NCI-H1048 (cell line): ENCODE measurements at places on chromosomes 16 and 17.

DNA sequence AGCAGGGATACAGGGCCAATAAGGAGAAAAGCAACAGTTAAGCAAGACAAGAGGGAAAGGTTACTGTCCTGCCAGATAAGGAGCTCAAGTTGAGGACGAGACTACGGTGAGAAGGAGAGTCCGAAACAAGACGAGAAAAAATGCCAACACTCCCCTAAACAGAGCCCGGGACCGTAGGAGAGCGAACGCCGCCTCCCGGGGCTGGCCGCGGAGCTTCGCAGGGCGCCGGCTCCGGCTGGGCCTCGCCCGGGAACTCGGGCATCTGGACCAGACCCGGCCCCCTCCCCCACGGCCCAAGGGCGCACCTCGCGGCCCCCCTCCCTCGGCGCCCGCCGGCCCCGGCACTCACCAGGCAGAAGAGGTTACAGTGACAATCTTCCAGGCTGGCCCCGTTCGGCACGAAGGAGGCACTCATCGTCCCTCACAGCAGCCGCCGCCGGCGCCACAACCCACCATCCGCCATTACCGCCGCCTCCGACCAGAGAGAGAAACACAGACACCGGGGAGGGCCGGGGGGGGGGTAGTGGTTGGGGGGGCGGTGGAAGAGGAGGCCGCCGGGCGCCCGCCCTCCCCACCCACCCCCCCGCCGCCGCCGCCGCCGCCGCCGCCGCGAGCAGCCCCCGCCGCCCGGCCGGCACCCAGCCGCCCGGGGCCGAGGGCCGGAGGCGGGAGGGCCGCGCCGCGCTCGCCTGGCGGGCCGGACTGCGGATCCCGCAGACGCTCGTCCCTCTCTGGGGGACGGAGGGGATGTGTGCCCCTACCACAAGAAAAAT, at the start of gene MED13:
TSS of gene MED13 (minus strand) at position 488 of the 773 bp plus-strand sequence. CDS start at position 415, 73 bp downstream.
- peak; percentile 6 for DNase-seq

DNA sequence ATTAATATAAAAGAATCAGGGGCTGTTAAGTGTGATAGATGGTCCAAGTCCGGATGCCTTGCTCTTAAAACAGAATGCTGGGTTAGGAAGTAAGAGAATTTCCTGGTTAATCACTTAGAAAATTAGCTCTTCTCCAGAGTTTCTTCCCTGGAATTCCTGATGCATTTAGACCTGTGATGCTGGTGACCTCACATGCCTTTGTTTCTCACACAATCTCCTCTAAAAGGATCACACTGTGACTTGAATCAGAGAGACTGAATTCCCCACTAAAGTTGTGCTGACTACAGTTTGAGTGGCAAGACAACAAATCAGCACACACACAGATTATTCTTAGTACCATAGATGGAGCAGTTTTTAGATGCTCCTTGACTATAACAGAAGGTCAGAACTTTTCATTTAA, 4.4 kb upstream of the RNF43 start:
- DNase-seq: no peak

DNA sequence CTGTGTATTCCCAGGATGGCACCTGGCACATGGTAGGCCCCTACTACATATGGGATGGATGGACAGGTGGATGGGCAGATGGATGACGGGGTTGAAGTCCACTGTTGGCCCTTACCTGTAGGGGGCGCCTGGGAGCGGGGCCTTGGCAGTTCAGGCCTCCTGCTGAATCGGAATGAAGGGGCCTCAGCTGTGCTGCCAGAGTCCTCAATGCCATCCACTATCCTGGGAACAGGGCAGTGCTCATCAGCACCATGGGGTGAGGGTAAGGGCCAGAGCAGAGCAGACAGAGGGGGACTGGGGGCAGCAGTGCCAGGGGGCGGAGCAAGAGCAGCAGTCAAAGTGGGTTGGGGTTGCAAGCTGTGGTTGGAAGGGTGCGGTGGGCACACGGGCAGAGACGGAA, 8.3 kb upstream of the RAB5C start:
- DNase-seq: no peak

DNA sequence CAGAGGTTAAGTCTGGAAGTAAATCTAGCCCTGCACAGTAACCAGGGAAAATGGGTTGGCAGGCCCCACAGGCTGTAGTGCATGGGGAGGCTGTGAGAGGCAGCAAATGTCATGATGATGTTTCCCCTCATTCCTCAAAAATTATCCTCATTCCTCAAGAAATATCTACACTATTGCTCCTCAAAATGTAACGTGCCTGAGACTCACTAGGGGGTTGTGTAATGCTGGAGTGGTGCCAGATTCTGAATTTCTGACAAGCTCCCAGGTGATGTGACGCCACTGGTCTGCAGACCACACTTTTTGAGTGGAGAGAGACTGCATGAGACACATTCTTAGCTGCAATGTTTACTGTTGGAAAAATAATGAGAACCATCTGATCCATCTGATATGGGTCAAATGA, 1.2 kb upstream of the MPP3 start:
- DNase-seq: no peak

- no peak for DNase-seq
Observed at GRCh38 chr17:70865993-70866804, 696.9 kb downstream of the KCNJ2 start.

DNA sequence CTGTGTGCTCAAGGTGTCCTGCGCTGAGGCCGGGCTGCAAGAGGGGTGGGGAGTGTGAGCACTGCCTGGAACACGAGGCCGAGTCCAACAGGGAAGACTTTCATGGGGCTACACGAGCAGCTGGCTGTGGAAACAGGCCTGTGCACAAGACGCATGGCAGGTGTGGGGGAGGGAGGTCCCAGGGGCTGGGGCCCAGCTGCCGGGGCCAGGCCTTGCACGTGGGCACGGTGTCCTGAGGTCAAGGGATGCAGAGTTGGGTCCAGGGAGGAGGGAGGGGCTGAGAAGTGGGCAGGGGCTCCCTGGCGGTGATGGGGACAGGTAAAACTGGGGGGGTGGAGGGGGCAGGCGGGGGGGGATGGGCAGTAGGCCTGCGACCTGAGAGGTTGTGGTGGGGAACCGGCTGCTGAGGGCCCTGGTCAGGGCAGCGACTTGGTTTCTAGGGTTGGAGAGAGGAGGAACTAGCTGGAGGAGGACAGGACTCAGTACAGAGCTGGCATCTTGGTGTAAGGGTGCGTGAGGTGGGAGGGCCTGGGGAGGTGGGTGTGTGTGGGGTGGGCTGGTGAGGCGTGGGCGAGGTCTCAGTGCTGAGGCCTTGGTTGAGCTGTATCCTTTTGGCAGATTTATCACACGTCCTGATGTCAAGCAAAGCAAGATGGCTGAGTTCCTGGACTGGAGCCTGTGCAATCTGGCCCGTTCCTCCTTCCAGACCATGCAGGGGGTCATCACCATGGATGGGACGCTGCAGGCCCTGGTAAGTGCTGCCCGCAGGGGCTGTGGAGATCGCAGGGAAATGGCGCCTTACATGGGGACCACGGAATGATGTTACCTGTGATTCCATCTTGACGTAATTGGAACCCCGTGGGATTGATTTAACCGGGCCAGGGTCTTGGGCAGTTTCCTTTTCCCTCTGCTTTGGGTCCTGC, 29.4 kb downstream of the TBCD start:
- no peak for DNase-seq

- no peak for DNase-seq
Observed at GRCh38 chr17:6069539-6070429, at the start of gene WSCD1. Gene WSCD1, plus strand, starts transcription at chr17:6070379. Its CDS starts 10,280 bp downstream, at chr17:6080659.

GRCh38 chr17:54237911-54238515, 415.3 kb downstream of the KIF2B start:
- no peak for DNase-seq

GRCh38 chr16:27745348-27745747, 195.4 kb downstream of the KATNIP start:
- DNase-seq: no peak

- DNase-seq: no peak
Observed at GRCh38 chr17:50661795-50662391, 27.2 kb downstream of the ABCC3 start.

GRCh38 chr17:81328978-81329926, 34.1 kb upstream of the SLC38A10 start:
- DNase-seq: no peak

DNA sequence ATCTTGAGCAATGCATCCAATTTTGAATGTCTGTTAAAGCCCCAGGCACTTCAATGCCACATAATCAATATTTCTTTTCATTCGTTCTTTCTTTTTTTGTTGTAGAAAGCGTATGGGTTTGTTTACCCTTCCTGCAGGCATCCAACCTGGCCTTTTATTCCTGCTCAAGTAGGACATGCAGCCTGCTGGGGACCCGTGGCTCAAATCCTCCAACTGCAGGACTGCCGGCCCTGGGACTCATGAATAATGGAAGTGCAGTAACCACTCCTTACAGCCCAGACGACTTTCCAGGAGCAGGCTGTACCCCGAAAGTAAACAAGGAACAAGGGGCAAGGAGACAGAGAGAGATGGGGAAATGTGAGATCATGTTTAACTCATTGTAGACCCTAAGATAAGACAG, 126.4 kb downstream of the SALL1 start:
- no peak for DNase-seq

- no peak for DNase-seq
Observed at GRCh38 chr16:54431997-54432896, 145.7 kb upstream of the IRX3 start.

- no peak for DNase-seq
Observed at GRCh38 chr17:48491527-48492273, 39.1 kb downstream of the HOXB1 start.

DNA sequence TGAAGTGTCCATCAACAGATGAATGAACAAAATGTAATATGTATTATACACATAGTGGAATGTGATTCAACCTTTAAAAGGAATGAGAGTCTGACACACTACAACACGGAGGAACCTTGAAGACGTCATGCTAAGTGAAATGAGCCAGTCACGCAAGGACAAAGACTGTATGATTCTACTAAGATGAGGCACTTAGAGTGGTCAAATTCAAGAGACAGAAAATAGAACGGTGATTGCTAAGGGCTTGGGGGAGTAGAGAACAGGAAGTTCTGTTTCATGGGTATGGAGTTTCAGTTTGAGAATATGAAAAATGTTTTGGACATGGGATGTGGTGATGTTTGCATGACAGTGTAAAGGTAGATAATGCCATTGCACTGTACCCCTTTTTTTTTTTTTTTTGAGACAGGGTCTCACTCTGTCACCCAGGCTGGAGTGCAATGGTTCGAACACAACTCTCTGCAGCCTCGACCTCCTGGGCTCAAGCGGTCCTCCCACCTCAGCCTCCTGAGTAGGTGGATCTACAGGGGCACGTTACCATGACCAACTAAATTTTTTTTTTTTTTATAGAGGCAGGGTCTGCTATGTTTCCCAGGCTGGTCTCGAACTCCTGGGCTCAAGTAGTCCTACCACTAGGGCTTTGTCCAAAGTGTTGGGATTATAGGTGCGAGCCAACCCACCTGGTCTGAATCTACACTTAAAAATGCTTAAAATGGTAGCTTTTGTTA, 2.9 kb upstream of the CCDC102A start:
- DNase-seq: no peak

- no peak for DNase-seq
Observed at GRCh38 chr16:11482946-11483748, 103.6 kb downstream of the LITAF start.

GRCh38 chr17:82278786-82279391, 5.4 kb upstream of the CSNK1D start:
- DNase-seq: no peak

DNA sequence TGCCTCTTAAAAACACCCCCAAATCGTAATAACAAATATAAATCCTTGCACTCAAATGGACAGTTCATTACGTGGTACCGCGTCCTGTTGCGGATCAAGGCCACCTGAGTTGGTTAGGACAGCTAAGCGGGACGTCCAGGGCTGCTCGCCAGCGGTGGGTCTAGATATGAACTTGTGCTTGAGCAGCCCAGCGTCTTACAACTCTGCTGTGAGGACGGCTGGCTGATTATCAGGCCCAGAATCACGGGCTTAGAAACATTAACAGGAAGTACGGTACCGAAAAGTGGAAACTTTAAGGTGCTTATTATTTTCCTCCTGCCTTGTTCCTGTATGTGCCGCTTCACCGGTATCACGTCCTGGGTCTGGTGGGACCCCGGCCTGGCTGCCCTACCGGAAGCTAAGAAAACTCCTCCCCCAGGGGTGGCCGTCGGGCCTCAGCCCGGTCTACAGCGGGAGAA, 832 bp upstream of the SRRM2 start:
- DNase-seq: no peak

DNA sequence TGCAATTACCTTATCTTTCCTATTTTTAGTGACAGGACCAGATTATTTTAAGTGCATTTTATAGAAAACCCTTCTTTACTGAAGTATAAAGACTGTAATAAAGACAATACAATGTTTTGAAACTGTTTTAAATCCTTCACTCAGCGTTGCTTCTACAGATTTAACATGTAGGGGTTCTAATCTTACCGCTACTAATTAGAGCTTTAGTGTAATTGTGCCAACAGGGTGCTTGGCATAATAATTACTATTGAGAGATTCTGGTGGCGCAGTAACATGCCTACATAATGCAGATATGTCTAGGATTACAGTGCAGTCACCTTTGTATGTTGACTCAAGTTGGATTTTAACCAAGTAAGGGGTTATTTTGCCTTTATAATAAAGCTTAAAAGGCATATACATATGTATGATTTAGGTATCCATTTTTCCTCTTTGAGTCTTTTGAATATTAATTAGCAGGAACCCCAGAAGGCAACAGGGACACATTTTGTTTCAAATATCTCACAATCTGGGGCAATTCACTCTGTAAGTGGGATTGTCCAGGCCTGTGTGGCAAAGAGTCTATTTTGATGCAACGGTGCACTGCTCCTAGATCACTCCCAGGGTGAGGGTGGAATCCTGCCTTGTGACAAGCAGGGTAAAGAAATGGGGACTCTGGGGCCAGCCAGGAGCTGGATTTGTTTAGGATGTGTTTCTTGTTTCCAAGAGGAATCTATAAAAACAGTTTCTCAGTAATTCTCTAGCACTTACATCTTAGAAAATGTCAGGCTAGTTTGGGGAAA, 604.7 kb upstream of the SALL1 start:
- no peak for DNase-seq

DNA sequence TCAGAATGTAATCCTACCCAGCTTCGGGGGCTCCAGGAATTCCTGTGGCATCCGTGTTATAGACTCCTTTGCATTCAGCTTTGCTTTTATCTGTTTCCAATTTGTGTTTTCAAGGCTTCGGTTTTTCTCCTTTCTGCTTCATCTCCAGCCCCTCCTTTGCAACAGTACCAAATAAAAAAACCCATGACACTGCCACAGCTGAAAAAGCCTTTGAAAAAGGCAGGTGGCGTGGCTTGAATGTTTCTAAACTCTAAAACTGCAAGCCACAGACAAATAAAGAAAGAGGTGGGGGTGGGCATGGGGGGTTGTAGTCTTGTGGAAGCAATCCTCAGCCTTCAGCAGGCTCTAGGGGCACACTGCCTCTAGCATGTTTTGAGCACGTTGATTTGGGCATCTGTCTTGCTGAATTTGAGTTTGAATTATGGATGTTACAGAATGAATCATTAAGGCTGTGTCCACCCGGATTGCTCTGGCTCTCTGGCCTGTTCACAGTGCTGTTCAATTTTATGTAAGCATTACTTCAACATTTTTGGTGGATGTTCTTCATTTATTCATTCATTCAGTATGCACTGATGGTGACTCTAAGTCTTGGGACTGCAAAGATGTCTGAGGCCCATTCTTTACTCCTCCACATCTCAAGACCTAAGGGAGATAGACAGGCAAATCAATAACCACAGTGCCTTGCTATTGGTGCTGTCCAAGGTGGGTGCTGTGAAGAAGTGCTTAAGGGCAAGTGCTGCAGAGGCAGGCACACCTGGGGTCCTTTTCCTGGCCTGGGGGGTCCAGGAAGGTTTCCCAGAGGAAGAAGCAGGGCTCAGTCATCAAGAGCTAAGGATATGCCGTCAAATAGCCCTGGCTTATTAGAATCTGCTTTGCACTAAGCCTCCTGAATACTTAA, 77.4 kb downstream of the CDH13 start:
- DNase-seq: no peak

- DNase-seq: no peak
Observed at GRCh38 chr16:86367291-86368072, 142.8 kb upstream of the FOXF1 start.
